Cardiac septum (tissue), 1 donor: ENCODE measurements at places on chromosomes 3 and 15. TPM values are rescaled to one million over a fixed set of nuclear protein-coding genes. Genes with fewer than 3 reads are reported as not detected.

LRRC2 gene
- total RNA-seq: 70.6 TPM

CACNA1D gene
- total RNA-seq: 0.46 TPM

SHF gene
- 4.2 TPM for total RNA-seq

THSD4 gene
- total RNA-seq: 116 TPM

TRH gene
- not detected for total RNA-seq

INAFM2 gene
- total RNA-seq: 40.0 TPM

ITGA11 gene
- 9.3 TPM for total RNA-seq

RETNLB gene
- not detected for total RNA-seq

CNOT10 gene
- total RNA-seq: 13.2 TPM

HEG1 gene
- 151 TPM for total RNA-seq

KIF15 gene
- 0.30 TPM for total RNA-seq

GASK1A gene
- 0.16 TPM for total RNA-seq

MRPL3 gene
- 47.7 TPM for total RNA-seq

GRCh38 chr15:92268900-92269299 lies 124.8 kb upstream of the ST8SIA2 start:
- DNase-seq: no peak

DNA sequence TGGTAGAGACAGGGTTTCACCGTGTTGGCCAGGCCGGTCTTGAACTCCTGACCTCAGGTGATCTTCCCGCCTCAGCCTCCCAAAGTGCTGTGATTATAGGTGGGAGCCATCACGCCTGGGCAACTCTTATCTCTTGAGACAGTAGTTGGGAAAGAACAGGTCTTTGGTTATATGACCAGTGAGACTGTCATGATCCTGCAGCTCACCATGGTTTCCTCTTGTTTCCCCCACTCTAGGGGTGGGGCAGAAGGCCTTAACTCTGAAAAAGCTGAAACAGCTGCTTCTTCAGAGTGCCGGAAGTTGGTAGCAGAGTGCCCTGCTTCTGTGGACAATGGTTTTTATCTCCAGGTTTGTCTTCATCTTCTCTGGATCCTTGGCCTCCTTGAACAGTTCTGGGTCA lies 4.7 kb upstream of the TYRO3 start:
- no peak for DNase-seq

DNA sequence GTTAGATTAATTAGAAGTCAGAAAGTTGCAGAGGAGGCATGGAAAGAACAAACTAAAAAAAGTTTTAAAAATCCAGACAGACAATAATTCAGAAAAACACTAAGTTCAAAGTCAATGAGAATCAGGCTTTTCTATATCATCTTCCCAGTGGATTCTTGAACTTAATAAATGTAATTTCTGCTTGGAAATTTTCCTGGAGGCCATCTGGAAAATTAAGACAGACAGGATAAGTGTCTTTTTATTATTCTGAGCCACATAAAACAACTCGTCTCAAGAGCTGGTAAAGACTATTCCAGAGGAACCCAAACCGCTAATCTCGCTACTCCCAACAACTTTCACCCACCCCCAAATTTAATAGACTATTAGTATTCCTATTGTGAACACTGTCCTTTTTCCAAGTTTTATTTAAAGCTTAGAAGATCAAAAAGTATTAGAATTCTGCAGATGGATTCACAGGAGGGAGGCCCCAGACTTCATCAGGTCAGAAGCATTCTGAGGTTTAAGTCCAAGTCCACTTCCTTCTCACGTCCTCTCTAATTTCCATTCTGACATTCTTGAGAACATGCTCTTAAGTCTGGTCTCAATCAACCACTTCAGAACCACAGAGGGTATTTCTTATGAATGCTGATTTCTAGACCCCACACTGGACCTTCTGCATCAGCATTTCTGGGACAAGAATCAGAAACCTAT lies 61.3 kb downstream of the ERC2 start:
- no peak for DNase-seq

DNA sequence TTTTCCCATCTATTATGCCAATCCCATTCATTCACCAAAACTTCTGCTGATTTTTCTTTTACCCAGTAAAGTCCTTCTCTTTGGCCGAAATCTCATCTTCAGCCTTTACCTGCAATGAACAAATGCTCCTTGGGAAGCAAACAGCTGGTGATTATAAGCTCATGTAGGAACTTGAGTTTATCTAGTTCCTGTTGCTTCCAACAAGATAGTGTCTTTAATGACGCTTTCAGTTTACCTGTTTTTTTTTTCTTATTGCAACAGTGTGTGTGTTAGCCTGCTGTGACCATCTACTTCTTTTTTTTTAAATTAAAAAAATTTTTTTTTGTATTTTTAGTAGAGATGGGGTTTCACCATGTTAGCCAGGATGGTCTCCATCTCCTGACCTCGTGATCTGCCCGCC lies 156.0 kb downstream of the CD47 start:
- no peak for DNase-seq

GRCh38 chr3:52461874-52462273 lies 6.5 kb downstream of the NISCH start:
- no peak for DNase-seq

GRCh38 chr3:130757611-130758150 lies 11.1 kb upstream of the PIK3R4 start:
- no peak for DNase-seq

DNA sequence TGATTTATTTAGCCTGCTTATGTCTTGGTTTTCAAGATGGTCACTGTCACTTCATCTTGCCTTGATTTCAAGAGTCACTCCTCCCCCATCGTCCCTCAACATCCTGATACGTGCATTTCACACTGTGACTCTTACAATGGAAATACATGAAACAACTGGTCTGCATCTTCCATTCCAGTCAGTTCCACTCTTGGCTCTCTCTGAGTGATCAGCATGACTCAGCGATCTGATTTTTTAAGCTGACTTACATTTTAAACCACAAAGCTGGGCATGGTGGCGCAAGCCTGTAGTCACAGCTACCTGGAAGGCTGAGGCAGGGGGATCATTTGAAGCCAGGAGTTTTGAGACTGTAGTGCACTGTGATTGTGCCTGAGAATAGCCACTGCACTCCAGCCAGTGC lies 271.2 kb upstream of the ROPN1 start:
- no peak for DNase-seq

DNA sequence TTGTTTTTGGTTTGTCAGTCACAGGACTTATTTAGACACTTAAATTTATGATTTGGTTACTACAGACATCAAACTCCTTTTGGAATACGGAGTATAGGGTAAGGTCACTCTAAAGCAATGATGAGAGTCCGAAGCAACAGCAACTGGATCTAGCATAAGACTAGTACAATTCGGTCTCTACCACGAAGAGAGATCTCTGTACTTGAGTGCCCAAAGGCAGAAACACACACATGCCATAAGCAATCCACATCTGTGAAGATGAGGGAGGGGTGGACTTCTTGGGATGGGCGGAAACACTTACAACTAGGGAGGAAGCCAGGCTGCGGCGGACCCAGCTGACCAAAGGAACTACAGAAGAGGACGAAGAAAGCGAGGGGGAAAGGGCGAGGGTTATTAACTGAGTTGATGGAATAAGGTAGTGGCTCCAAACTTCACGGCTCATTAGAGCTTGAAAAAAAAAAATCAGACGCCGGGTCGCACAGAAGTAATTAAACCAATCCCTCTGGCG lies 595 bp downstream of the DPH6 start:
- no peak for DNase-seq

GRCh38 chr15:93894438-93895036 lies 336.8 kb upstream of the MCTP2 start:
- no peak for DNase-seq

- no peak for DNase-seq
These were observed 2.6 kb downstream of the ARID3B start for GRCh38 chr15:74543583-74543982.

DNA sequence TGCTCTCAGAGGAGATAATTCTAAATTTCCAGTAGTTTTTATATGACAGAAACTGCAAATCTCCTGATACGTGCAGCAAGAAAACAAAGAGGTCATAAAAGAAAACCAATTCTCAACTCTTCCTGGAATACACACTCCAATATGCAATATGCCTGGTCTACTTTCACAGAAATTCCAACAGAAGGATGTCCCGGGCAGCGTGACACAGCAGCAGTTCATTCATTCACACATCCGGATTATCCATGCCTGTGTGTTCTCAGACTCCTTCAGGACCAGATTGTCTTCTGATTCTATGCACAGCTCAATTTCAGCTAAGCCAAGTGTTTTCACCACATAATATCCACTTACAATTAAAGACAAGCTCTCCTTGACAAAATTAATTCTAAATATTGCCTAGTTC lies 64.3 kb downstream of the FBN1 start:
- DNase-seq: no peak

GRCh38 chr3:156577736-156578135 lies 22.8 kb upstream of the SSR3 start:
- DNase-seq: no peak

DNA sequence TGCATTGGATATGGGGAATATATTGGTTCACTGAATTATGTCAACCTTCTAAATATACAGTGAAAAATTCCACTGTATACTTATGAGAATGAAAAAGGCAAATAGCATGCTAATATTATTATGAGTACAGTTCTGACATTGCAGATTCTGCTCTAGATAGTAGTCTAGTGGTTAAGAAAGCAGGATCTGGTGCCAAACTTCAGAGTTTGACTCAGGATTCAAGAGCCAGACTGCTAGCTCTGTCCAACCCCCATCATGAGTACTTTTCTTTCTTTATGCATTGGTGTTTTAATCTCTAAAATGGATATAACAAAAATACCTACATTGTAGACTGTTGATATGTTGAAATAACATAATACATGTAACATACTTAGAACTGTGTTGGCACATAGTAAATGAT lies 57.3 kb upstream of the PLSCR4 start:
- no peak for DNase-seq

DNA sequence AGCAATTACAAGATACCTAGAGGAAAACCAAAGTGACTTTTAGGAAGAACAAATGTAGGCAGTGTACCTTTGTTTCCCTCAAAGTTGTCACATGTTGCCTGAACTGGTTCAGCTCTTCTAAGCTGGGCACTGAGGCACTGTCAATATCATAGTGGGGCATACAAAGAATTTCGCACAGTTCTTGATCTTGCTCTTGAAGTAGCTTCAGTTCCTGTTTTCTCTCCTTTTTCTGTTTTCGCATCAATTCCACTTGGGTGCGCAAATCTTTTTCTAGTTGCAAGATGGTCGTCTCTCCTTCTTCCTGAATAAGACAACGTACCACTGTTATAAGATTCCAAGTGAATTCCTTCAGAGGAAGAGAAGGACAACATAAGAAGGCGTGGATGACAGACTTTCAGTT lies 12.7 kb downstream of the PRC1 start:
- DNase-seq: no peak

- no peak for DNase-seq
These were observed 83.3 kb downstream of the SNRK start for GRCh38 chr3:43369404-43370292.

- no peak for DNase-seq
These were observed 34.4 kb downstream of the FAM240A start for GRCh38 chr3:46646700-46647099.
